ENCODE measurements at places on chromosomes 11 and 22. TPM values are rescaled to one million over a fixed set of nuclear protein-coding genes. Genes with fewer than 3 reads are reported as not detected.

GRCh38 chr11:110712659-110713448 is 617 bp upstream of the ARHGAP20 start:
- no peak for DNase-seq

DNA sequence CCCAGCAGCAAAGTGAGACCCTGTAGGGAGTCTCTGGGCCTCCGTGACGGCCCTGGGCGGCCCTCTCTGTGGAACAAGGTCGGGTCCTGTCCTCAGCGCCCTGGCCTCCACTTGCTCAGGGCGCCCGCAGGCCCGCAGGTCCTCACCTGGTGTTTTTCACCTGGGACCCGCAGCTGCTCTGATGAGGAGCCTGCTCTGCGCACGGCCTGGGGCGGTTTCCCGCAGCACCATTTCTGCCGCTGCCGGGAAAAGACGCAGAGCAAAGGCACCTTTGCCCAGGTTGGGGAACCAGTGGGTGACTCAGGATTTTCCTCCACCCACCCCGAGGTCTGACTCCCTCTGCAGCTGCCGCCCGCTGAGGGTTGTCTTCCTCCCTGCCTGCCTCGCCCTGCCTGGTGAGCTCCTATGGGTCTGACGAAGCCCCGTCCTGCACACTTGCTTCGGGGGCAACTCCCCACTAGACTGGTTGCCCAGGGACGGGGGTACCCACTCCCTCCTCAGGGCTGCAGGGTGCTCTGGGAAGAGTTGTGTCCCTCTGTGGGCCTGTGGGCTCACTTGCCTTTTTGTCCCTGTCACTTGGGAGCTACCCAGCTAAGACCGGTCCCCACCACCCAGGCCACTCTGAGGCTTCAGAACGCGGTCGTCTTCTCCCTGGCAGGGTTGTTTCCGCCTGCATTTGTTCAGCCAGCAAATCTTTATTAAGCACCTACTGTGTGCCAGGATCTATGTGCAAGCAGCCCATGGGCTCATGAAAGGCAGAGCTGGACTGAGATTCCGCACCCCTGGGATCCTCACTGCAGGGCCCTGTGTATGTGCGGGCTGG is 89.5 kb downstream of the KCNQ1 start:
- DNase-seq, result peak; percentile 74

The CD3G gene
- 26.3 TPM for total RNA-seq

DNA sequence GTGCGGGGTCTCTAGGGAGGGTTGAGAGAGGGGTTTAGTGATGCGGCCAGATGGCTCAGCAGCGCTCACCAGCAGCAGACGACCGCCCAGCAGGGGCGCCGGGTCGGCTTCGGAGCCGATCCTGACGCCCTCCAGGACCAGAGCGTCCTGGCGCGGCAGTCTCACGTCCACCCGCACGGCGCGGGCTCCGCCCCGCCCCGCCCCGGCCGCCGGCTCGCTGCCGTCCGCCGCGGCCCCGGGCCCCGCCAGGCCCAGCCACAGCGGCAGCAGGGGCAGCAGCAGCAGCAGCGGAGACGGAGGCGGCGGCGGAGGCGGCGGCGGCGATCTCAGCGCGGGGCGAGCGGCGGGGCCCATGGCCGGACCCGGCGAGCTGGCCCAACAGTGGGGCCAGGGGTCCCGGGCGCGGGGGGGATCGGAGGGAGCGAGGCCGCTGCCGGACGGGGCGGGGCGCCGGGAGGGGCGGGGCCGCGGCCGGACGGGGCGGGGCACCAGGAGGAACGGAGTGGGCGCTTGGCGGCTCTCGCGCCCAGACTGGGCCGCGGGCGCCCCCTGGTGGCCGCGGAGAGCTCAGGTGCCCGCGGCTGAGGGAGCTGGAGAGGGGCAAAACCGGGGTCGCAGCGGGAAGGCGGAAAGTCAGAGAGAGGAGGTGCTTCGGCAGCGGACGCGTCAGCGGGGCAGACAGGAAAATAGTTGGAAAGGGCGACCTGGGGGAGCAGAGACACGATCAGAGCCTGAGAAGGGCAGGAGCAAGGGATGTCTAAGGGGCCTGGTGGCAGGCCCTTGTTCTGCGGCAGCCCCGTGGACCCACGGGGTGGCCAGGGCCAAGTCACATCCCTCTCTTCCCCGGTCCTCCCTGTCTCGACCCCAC is at the start of gene RNF215:
TSS of gene RNF215 (minus strand) at position 452 of the 868 bp plus-strand sequence. CDS start at position 354, 98 bp downstream.
- peak; percentile 96 for DNase-seq

The SLC15A3 gene
- 114 TPM for total RNA-seq

The KRTAP5-1 gene
- total RNA-seq, result not detected
